Stimulated activated CD4-positive, alpha-beta T cell treated with anti-CD3 and anti-CD28 coated beads, Interleukin-2, amount 100 ng/mL, for 24 hours (primary cell): ENCODE measurements at places on chromosomes 11 and 22.

- no peak for DNase-seq
Measured at GRCh38 chr22:37912171-37912570, 6.1 kb downstream of the MICALL1 start.

GRCh38 chr11:102552447-102553194, 22.1 kb upstream of the MMP7 start:
- DNase-seq: no peak

- no peak for DNase-seq
Measured at GRCh38 chr11:125245299-125245698, 80.7 kb downstream of the PKNOX2 start.

- DNase-seq: no peak
Measured at GRCh38 chr11:116225236-116225635, 547.6 kb downstream of the BUD13 start.

GRCh38 chr22:40955571-40955970, 4.4 kb downstream of the RBX1 start:
- DNase-seq: no peak

GRCh38 chr22:50569041-50569459, 6.3 kb upstream of the SYCE3 start:
- DNase-seq: no peak

DNA sequence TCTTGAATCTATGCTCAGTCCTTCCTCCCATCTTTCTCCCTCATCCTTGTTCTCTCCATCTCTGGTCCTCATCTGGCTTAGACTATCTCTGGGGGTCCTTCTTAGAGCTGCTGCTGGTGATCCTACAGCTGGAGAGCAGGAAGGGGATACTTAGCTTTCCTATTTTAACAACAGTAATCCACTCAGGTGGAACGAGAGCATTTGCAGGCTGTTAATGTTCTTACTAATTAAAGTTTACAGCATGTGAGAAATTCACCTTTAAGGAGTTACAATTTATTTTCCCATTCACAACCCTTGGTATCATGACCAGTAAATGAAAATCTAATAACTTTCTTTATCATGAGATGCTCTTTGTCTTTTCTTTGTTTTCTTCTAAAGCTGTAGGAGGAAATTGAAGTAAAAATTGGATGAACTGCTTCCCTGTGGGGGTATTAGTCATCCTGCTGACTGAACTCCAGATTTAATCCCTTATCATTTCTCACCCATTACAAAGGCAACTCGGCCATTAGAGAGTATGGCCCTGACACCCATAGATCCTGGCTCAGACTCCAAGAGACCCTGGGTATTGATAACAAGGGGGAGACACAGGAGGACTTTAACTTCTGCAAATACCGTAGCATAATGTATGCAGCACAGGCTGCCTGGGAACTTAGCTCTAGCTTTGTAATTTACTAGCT, 37.6 kb upstream of the MTNR1B start:
- DNase-seq: no peak

GRCh38 chr11:108224366-108224765, 1.5 kb downstream of the ATM start:
- DNase-seq: no peak
